H7 (cell line): ENCODE measurements at places on chromosomes 11 and 22. TPM values are rescaled to one million over a fixed set of nuclear protein-coding genes. Genes with fewer than 3 reads are reported as not detected.

- DNase-seq = peak; percentile 33
Measured at GRCh38 chr11:102940714-102941588, 14.6 kb downstream of the MMP13 start.

DNA sequence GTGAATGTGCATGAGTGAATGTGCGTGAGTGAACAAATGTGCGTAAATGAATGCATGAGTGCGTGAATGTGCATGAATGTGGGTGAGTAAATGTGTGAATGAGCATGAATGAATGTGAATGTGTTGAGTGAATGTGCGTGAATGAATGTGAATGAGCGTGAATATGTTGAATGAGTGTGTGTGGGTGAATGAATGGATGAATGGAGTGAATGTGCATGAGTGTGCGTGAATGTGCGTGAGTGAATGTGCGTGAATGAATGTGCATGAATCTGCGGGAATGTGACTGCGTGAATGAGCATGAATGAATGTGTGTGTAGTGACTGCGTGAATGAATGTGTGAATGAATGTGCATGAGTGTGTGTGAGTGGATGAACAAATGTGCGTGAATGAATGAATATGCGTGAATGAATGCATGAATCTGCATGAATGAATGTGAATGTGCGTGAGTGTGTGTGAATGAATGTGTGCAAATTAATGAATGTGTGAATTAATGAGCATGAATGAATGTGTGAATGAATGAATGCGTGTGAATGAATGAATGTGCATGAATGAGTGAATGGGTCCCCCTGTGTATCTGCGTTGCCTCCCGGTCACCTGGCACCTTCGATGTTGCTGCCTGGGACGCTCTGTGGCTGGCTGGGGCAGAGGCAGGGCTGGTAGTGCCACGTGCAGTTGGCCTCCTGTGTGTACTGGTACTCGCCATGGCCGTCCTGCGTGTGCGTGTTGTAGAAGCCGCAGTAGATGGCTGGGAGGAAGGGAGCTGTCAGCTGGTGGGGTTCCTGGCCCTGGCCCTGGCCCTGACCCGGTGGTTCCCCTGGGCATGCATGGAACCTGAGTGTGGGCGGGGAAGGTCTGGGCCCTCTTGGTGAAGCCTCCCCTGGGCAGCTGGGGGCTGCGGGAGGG lies 13.4 kb downstream of the MUC6 start:
- DNase-seq = no peak

DNA sequence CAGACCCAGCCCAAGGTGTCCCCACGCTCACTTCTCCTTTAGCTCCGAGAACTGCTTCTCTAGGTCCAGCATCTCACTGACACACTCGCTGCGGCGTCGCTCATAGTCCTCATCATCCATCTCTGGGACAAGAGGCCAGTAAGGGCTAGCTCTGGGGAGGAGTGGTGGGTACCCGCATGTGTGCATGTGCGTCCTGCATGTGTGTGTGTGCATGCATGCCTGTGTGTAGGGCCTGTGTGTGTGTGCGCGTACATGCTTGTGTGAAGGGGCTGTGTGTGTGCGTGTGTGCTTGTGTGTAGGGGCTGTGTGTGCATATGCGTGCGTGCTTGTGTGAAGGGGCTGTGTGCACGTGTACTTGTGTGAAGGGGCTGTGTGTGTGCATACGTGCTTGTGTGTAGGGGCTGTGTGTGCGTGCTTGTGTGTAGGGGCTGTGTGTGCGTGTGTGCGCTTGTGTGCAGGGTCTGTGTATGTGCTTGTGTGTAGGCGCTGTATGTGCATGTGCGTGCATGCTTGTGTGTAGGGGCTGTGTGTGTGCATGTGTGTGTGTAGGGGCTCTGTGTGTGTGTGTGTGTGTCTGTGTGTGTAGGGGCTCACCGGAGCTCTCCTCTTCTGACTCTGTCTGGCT lies 3.3 kb downstream of the BRMS1 start:
- DNase-seq = peak; percentile 6

- DNase-seq = peak; percentile 32
Measured at GRCh38 chr22:43090130-43090789, 1.1 kb upstream of the TTLL1 start.

DNA sequence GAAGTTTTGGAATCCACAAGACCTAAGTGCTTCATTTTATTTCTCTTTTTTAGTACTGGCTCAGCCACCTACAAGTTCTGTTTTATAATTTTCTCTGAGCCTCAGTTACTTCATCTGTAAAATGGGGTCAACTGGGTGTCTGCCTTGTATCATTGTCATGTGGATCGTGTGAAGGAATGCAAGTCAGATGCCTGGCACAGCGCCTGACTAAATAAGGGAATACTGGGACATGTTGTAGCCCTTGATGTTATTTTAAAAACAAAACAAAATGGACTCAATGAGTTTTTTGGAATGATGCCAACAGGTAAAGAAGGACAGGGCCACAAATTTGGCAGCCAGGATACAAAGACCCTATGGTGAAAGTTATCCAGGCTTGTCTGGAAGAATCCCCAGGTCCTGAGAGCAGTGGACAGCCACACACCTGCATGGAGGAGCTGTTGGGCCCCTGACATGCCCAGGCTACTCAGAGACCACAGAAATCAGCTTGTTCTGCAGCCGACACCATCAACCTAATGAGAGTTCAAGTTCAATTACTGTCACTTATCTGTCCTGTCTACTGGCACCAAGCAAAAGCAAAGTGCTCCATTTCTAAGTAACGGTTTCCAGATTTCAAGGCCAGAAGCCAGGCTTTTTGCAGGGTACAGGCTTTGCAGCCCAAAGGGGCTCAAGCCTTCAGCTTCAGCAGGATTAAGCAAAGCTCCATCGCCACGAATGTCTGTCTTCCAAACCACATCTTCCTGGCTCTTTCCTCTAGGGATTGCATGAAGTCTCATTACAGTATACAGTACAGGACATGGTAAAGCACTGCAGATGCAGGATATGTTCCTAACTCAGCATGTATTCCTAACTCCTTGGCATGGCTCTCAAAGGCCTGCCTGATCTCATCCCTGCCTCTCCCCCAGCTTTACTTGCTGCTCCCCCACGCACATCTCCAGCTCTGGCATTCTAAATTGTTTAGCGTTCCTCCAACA lies 18.4 kb downstream of the DKK3 start:
- no peak for DNase-seq

DNA sequence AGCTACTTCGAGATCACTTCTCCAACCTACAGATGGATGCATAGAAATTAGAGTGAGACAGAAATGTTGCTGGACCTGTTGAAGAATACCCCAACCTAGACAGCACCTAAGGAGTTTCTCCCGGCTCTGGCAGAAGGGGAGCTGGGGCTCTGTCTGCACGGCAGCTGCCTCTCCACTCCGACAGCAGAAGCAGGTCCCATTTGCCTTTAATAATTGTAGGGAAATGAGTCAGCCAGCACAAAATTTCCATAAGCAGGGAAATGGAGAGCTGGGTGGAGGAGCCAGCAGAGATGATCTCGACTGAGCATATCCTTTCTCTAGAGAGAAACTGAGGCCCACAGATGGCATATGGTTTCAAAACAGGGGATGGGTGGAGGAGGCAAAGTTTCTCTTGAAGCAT lies 80.1 kb downstream of the EFCAB6 start:
- DNase-seq = no peak

DNA sequence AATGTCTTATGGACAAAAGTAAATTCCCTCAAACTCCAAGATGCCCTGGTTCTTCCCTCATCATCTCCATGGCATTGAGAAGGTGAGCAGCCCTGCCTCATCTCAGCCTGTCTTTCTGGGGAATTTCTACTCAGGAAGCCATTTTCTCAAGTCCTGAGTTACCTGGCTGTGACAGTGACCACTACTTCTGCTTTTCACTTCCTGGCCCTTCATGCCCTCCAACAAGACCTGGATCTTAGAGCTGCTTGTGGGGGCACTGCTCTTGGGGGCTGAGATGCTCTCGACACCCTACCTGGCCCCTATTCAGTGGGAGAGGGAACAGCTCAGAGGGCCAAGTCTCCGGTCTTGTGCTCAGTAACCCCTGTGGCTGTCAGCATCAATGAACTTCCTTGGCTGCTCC lies 5.5 kb upstream of the IGSF22 start:
- no peak for DNase-seq

Gene B4GAT1
- total RNA-seq = 41.6 and 41.9 TPM in 2 replicates

Gene MS4A12
- total RNA-seq = not detected in 2 replicates

Gene PTPN5
- total RNA-seq = 1.7 and 3.0 TPM in 2 replicates

Gene HBG2
- total RNA-seq = not detected in 2 replicates

Gene SEC14L2
- total RNA-seq = 1.7 and 4.2 TPM in 2 replicates

Gene APOA5
- 0.07 and 0.11 TPM in 2 replicates for total RNA-seq

Gene NAALAD2
- 4.0 and 6.7 TPM in 2 replicates for total RNA-seq

Gene CABP7
- total RNA-seq = 0.11 TPM in 1 of 2 replicates, not detected in the other

Gene KRTAP5-8
- not detected in 2 replicates for total RNA-seq

Gene F2
- 0.33 TPM in 1 of 2 replicates, not detected in the other for total RNA-seq
